Stimulated activated naive CD4-positive, alpha-beta T cell treated with Interleukin-2 at 50 U/mL for 16 hours (primary cell): ENCODE measurements at places on chromosomes 4 and X.

- DNase-seq, result no peak
These were observed 31.9 kb downstream of the EGF start for GRCh38 chr4:109944591-109944990.

- no peak for DNase-seq
These were observed 331.6 kb upstream of the FAM241A start for GRCh38 chr4:111813555-111814140.

GRCh38 chr4:163534056-163534455 is 39.6 kb downstream of the TMA16 start:
- DNase-seq, result no peak

- DNase-seq, result no peak
These were observed 16.9 kb upstream of the MED28 start for GRCh38 chr4:17597517-17597916.

DNA sequence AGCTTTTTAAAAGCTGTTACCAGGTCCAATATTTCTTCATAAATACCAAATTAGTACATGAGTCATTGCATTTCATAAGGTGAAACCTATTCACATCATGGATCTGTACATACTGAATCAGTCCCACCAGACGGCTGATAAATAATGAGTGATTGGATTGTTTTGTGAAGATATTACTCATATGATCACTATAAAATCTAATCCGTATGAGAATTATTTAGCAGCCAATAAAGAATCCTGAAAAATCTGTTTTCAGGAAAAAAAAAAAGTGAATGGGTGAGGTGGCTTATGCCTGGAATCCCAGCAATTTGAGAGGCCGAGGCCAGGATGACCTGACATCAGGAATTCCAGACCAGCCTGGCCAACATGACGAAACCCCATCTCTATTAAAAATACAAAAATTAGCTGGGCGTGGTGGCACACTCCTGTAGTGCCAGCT is 438.1 kb downstream of the INPP4B start:
- DNase-seq, result no peak

DNA sequence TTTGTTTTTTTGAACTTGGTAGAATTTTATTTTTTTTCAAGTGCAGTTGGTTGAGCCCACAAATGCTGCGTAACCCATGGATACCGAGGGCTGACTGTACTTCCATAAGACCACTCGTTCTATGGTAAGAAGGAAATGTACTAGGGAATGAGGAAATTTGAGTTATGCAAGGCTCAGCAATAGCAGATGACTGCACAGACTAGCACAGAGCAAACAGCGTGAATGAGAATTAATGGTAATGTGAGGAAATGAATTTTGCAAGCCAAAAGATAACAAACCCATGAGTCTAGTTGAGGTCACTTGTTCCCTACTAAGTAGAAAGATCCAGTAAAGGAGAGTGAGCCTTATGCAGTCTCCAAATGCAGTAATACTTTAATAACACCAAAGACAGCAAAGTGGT is 17.4 kb downstream of the GSPT2 start:
- no peak for DNase-seq

- DNase-seq, result no peak
These were observed 604.9 kb upstream of the ZFP42 start for GRCh38 chr4:187390646-187391045.

DNA sequence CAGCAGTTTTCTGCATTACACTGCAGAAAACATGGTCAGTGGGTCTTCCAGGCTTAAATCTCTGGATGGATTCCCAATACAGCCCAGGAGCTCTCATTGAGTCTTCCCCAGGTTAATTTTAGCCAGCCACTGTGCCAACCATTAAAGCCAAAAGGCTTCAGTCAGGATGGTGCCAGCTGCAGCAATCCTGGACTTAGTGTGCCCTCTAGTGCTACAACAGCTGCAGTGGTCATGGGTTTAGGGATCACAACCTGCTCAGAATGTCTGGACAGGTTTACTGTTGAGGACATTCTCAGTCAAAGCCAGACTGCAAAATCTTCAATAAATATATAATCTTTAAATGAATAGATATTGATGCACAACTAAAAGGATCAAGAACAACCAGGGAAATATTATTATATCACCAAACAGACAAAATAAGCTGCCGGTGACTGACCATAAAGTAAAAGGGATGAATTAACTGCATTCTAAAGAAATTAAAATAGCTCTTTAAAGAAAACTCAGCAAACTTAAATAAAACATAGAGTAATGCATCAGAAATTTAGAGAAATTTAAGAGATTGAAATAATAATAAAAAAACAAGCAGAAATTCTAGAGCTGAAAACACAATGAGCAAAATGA is 639.9 kb downstream of the SPOCK3 start:
- no peak for DNase-seq

DNA sequence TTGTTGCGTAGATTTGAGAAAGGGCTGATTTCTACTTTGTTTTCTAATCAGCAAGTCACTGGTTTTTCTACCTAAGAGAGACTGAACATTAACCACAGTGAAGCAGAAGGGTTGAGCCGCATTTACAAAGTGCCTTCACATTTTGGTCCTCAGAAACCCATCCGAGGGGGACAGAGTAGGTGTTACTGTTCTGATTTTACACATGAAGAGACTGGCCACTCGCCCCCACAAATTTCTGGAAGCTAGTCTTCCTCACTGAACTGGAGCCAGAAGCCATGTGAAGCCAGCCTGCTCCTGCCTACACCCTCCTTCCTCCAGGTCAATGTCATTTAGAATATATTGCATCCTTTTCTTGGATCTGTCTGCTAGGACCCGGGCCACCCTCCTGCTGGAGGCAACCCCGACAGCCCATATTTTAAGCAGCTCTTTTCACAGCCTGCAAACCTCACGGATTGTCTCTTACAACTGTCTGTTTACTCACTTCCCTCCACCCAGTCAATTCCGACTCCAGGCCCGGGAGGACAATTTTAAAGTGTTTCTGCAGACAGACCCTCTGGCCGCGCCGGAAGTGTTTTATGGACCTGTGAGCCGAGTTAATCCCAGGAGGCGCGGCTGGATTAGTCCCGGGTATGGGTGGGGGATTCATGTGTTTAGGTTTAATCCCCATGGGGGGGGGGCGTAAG is 73.2 kb upstream of the BCOR start:
- no peak for DNase-seq

- no peak for DNase-seq
These were observed 244.5 kb downstream of the DMD start for GRCh38 chrX:32966821-32967355.

DNA sequence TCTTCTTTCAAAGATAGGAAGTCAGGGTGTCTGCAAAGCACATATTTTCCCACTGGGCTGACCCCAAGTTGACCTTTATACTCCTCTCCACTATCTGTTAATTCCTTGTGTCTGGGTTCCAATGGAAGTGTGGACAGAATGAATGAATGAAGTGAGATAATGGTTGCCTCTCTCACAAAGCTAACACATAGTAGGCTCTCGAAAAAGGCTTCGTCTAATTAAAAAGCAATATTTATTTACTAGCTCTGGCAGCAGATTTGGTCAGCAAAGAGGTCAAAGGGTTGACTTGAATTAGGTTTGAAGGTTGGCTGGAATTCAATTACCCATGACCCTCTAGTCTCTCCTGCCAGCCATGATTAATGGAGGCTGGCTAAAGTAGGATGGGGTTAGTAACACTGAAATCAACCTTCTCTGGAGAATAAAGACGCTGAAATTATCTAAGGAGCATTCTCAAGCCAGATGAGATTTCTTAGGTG is 280.3 kb upstream of the KLF3 start:
- no peak for DNase-seq

- peak; percentile 1 for DNase-seq
These were observed 2.5 kb downstream of the CXorf38 start for GRCh38 chrX:40644821-40645358.

GRCh38 chr4:84235126-84235944 is 263.8 kb downstream of the NKX6-1 start:
- DNase-seq, result no peak

GRCh38 chrX:124895947-124896346 is 423.7 kb upstream of the TEX13C start:
- DNase-seq, result no peak

DNA sequence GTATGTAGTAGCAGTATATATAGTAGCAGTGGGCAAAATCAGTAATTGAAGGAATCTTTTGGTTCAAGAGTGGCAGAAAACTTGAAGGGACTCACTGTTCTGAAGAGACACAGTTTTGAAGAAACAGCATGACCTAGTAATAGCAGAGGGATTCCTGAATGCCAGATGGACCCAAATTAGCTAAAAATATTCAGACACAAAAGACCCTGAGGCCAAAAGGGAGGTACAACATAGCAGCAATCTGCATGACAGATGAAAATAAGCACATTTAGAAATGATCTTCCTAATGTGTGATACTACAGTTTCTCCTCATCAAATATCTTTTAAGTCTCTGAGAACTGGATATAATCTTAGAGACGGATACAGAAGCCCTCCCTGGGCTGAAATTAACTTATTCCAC is 536.6 kb downstream of the PPARGC1A start:
- DNase-seq, result no peak

DNA sequence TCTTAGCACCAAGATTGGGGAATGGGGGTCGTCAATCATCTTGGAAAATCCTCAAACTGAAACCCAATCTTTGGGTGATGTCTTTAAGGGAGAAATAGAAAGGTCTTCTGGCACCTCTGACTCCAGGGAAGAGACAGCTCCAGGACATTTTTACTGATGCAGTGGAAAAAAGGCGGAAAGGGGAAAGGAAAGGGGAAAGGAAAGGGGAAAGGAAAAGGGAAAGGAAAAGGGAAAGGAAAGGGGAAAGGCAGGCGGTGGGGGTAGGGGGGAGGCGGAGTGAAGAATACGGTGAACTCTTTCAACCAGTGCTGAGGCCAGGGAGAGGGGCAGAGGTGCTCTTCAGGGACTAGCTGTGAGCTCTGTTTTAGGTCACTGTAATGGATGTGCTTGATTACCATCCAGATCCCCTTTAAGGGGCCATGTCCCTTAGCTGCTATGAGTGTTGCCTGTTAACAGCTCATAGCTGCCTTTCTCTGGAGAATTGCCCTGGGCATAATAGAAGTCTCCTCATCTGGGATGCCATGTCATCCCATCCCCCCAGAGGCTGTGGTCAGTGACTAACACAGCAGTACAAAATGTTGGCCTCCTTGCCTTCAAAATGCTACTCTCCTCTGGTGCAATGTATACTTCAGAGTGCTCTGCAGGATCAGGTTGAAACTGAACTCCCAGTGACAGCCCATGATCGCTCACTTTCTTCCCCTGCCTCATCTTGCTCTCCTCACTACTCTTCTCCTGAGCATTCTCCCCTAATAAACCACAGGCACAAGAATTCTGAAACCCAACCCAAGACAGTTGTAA is 92.4 kb upstream of the AP1S2 start:
- DNase-seq, result no peak

- no peak for DNase-seq
These were observed 1295.8 kb upstream of the AGA start for GRCh38 chr4:178738026-178738425.

- no peak for DNase-seq
These were observed 571.9 kb downstream of the SPOCK3 start for GRCh38 chr4:166662266-166662843.

DNA sequence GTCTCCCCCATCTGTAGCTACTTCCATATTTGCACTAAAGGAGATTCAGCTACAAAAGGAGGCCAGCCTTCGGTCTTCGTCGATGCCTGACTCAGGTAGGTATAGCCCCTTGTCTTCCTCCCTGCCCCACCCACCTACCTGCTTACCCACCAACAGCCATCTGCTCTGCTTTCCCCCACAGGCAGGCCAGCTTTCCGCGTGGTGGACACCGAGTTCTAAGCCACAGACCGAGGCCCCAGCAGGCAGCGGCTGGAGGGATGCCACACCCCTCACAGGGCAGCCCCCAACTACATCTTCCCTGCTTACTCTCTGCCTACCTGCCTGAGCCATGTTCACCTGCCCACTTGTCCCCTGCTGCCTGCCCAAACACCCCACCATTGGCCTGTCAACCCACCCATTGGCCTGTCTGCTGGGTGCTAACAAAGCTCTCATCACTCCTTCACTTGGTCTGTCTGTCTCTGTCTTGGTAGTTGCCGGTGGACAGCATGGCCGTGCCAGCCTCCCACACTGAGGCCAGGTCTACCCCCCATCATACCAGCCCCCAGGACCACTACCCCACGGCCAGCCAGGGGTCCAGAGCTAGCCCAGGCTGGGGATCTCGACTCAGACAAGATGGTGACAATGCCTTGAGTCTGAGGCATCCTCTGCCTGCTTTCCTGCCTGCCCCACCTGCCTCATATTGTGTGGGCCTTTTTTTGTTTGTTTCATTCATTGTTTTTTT is 4.1 kb upstream of the USP11 start:
- no peak for DNase-seq

GRCh38 chr4:67718848-67719247 is 17.9 kb upstream of the UBA6 start:
- no peak for DNase-seq

- no peak for DNase-seq
These were observed 97.1 kb upstream of the KLF3 start for GRCh38 chr4:38566806-38567398.

DNA sequence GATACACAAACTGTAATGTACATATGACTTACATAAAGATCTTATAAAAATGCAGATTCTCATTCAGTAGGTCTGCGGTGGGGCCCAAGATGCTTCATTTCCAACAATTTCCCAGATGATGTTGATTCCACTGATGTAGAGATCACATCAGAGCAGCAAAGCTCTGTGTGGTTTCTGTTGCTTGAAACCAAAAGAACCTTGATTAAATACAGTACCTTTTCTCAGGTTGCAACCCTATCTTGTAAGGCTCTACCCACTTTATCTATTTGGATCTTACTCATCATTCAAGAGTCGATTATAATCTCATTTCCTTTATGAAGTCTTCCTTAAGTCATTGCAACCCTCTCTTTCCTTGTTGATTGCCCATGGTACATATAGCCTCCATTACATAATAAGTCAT is 816.8 kb downstream of the RPA4 start:
- DNase-seq, result no peak

- no peak for DNase-seq
These were observed 3.1 kb upstream of the TCEANC start for GRCh38 chrX:13649838-13650237.

DNA sequence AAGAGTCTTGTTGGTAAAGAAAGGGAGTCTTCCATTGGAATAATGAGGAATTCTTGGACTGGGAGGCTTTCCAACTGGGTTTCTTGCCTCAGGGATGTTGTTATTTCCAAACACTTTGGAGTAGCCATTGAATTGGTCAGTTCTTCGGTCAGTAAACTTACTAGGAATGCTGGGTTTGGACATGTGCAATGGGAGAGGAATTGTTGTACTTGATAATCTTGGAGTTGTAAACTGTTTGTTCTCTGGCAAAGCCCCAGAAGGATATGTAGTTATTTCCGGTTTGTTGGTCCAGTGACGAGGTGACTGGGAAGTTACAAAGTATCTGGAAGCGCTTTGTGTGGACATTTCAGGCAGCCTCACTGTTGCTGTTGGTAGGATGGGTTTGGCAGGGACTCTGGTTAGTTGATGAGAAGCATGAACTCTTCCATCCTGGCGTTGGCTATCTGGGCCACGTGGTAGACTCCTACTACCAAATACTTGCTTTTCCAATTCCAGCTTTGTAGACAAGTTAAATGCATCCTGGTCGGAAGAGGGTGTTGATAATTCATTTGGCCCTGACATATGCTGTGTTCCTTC is 25.9 kb downstream of the MXRA5 start:
- no peak for DNase-seq

DNA sequence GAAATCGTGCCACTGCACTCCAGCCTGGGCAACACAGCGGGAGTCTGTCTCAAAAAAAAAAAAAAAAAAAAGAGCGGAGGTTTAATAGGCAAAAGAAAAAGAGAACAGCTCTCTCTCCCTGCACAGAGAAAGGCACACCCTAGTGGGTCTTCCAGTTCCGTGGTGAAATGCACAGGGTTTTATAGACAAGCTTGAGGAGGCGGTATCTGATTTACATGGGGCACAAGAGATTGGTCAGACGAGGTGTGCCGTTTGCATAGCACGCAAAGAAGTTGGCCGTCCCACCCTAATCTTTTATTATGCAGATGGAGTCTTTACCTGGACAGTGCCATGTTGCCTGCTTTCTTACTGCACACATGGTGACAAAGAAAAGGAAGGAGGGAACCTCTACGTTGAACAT is 33.5 kb upstream of the REST start:
- no peak for DNase-seq
